Esophagus squamous epithelium (tissue), 5 donors: ENCODE measurements at places on chromosomes 1 and 21.

GRCh38 chr1:145963265-145964019, 933 bp downstream of the ANKRD34A start:
- no peak for DNase-seq

- DNase-seq = no peak
These were observed 44.3 kb downstream of the SCCPDH start for GRCh38 chr1:246768403-246769020.

DNA sequence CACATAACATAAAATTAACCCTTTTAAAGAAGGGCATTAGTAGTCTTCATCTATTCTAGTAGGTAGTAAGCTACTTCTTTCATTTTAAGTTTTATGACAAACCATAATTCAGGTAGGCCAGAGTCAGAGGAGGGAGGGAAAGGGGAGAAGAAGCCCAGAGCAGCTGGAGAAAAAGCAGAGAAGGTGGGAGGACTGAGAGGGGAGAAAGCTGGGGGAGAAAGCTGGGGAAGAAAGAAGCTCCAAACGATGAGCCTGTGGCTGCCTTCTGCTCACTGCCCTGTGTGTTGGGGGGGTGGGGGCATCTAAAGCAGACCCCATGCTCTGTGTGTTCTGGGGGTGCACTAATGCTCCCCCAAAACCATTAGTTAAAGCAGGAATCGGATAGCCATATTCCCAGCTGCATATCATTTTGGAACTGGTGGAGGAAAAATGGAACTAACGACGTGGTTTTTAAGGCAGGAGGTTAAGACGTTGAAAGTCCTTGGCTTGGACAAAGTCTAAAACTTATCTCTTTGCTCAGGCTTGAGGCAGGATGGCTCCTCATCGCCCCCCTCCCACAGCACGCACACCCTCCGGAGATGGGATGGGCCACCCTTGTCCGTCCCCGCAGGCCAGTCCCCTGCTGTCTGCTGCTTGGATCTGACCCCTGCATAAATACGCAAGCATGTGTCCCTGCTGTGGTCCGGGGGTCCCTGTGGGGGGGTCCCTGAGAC, 184.2 kb downstream of the DYRK1A start:
- DNase-seq = no peak

DNA sequence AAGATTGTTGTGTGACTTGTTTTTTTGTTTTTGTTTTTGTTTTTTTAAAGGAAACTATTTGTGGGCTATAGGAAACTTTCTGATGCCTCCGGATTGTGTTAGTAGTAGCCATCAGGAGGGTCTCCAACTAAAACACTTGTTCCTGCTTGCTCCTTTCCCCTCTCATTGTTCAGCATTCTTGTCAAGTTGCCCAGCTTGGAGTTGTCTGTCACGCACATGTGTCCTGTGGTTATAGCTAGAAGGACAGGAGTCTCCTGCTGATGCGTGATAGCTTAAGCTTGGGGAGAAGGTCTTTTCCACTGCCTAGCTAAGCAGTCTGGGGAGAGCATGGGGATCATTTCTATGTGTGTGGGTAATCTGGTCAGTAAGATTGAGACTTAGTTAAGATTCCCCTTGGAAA, 3.2 kb upstream of the LYPLA2 start:
- DNase-seq = no peak

GRCh38 chr1:50265790-50266314, 157.1 kb downstream of the ELAVL4 start:
- no peak for DNase-seq

- DNase-seq = no peak
These were observed 36.0 kb downstream of the ABCG1 start for GRCh38 chr21:42254651-42255601.
